ENCODE measurements at places on chromosomes 2 and 18. TPM values are rescaled to one million over a fixed set of nuclear protein-coding genes. Genes with fewer than 3 reads are reported as not detected.

The RAB27B gene
- total RNA-seq, result 0.99 TPM

The LOXHD1 gene
- total RNA-seq, result not detected

The HS1BP3 gene
- 52.3 TPM for total RNA-seq

The PDE1A gene
- total RNA-seq, result 0.06 TPM

The IKZF2 gene
- 3.3 TPM for total RNA-seq

The ST6GAL2 gene
- 39.5 TPM for total RNA-seq

The C1GALT1C1L gene
- total RNA-seq, result 0.47 TPM

The SCN2A gene
- total RNA-seq, result 0.06 TPM

The POU3F3 gene
- total RNA-seq, result 0.35 TPM

The DUSP2 gene
- total RNA-seq, result 0.10 TPM

The EGR4 gene
- total RNA-seq, result not detected

The ANKRD36C gene
- total RNA-seq, result 38.4 TPM

The INPP5D gene
- total RNA-seq, result 26.2 TPM

The STPG4 gene
- total RNA-seq, result not detected

The NEUROD1 gene
- not detected for total RNA-seq

The KCNIP3 gene
- 2.2 TPM for total RNA-seq

The SULT1C4 gene
- 20.2 TPM for total RNA-seq

Data from glomerular endothelial cell (primary cell).